ENCODE measurements at places on chromosomes 13 and 19. TPM values are rescaled to one million over a fixed set of nuclear protein-coding genes. Genes with fewer than 3 reads are reported as not detected.

The MYBPC2 gene
- 0.60 TPM for total RNA-seq

The OR10H1 gene
- total RNA-seq = 0.05 TPM

The HSPH1 gene
- total RNA-seq = 333 TPM

The NLRP12 gene
- total RNA-seq = not detected

The TMPRSS9 gene
- total RNA-seq = not detected

The GAPDHS gene
- not detected for total RNA-seq

The PLK5 gene
- not detected for total RNA-seq

DNA sequence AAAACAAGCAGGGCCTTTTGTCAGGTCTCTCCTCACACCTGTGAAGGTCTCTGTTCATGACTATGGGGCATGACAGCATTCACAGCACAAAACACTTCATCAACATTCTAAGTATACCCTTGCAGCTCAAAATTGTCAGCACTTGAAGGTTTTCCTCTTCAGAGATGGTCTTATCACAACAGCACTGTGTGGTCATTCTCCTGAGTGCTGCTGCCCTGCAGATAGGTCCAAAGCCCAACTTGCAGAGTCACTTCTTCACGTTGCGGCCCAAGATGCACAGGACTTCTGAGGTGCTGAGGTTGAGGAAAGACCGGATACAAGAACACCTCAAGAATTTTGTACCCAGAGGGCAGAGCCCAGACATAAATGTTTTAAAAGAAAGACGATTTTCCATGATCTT lies 574.5 kb downstream of the UQCRFS1 start:
- no peak for DNase-seq

DNA sequence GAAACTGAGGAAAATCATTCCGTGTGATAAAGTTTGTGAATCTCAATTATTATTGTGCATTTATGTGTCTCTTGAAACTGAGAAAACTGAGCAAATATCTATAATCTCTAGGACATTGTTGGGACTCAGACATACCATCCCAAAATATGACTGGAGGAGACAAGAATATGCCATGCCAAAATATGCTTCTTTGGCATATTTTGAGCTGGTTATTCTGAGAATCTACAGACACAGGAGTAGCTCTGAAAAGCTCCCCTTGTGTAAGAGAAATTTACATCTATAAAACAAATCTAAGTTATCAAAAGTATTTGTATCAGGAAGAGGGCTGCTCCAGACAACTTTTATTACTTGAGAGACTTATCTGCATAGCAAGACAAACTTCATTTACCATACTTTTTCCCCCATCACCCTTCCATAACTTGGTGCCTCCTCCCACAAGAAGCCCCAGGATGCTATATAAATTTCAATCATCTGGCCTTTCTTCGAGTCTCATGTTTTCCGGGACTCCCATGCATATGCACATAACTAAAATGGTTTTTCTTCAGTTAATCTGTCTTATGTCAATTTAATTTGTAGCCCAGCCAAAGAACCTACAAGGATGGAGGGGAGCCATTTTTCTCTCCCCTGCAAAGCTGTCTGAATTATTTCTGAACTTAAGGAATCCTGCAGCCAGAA lies 28.6 kb upstream of the NDFIP2 start:
- no peak for DNase-seq

GRCh38 chr19:1807030-1807694 lies 4.9 kb downstream of the ATP8B3 start:
- no peak for DNase-seq

DNA sequence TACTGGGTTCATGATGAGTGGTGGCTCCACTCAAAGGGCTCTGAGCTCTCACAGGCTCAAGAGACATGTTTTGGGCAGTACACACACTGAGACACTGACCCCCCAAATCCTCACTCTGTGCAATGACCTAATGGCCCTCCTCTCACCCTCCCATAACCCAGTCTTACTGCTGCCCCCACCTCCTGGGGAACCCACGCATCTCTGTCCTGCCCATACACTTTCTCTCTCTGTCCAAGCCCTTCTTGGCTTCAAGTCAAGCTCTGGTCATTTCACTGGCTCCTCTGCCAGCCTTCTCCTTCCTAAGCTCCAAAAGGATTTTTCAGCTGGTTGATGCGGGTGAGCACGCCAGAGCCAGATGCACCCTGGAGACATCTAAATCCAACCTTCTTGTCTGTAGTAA lies 187.9 kb upstream of the TSHZ3 start:
- DNase-seq = no peak

DNA sequence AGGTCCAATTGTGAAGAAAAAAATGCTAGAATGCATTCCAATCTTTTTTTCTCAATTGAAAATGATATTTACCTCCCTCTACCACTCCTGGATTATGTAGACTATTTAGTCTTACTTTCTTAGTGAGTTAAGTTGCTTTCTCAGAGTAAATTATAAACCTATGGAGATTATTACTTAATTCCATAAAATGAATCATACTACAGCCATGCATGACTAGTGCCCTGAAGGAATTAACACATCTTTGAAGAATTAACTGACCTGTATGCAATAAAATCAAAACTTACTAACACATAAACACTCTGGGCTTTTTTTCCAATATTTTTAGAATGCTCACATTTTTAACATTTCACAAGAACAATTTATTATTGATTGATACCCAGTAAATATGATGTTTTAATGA lies 379.4 kb upstream of the DACH1 start:
- no peak for DNase-seq

All from activated T-cell treated with anti-CD3 and anti-CD28 coated beads, Interleukin-2, amount 50 U/mL, for 4 hours (primary cell).